Pancreas (tissue), 10 donors: ENCODE measurements at places on chromosomes 1 and 21.

DNA sequence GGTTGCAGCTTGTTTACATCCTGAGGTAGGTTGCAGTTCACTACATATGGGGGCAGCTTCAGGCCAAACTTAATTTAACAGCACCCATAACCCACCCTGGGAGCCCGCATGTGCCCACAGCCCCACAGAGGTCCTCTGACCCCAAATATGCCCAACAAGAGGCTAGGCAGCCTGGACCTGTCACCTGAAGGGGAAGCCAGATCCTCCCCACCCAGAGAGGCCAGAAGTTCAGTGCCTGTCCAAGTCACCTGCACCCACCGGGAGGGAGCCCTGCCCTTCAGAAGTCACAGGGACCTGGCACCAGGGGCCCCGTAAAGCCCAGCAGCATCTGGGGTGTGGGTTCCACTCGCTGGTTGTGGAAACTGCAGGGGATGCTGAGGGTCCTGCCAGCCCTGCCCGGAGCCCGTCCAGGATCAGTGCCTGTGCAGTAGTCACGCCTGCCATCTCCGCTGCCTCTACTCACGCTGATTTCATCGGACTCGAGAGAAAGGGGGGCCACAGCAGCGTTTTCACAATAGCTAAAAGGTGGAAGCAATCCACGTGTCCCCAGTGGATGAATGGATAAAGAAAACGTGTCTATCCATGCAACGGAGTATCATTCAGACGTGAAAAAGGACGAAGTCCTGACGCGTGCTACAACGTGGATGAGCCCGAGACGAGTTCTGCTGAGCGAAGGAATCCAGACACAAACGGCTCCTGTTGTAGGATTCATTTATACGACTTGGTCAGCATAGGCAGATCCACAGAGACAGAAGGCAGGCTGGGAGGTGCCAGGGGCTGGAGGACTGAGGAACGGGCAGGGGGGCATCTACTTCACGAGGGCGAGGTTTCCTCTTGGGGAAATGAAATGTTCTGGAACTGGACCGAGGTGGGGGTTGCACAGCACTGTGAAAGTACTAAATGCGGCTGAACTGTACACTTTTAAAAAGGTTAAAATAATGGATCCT, 33.9 kb upstream of the COL6A2 start:
- DNase-seq, result no peak

- DNase-seq, result no peak
Measured at GRCh38 chr1:168719306-168720111, 9.5 kb downstream of the DPT start.

GRCh38 chr1:174021591-174022079, 522 bp downstream of the RC3H1 start:
- peak; percentile 83 for DNase-seq

GRCh38 chr1:212106286-212106792, 70.8 kb downstream of the DTL start:
- DNase-seq, result no peak

DNA sequence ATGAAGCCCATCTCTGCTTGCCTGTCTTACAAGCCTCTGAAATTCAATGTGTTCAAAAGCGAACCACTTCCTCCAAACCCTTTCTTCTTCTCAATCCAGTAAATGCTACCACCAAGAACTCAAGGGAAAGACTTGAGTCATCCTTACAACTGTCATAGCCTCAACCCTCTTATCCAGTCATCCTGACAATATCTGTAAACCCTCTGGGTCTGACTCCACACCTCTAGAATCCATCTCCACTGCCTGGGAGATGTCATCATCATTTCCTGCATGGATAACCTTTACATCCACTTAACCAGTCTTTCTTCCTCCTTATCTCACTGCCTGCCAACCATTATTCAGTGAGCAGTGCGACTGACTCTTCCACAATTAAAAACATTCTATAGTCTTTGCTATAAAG, 441.1 kb downstream of the SETD4 start:
- DNase-seq, result no peak

DNA sequence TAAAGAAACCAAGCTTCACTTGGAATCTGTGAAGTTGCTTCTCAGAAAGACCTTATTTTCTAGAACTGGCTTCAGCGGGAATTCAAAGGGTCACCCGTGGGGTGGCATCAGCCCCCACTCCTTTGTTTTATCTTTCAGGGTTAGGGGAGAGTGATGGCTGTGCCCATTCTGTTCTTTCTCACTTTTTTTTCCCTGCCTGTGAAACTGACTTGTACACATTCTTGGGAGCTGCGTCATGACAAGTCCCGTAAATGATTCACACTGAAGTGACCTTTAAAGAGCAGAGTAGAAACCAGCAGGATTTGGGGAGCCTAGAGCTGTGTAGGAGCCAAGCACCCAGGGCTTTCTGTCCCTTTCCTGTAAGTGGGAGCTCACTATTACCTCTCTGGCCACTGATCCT, 43.8 kb downstream of the SLC44A3 start:
- DNase-seq, result no peak

DNA sequence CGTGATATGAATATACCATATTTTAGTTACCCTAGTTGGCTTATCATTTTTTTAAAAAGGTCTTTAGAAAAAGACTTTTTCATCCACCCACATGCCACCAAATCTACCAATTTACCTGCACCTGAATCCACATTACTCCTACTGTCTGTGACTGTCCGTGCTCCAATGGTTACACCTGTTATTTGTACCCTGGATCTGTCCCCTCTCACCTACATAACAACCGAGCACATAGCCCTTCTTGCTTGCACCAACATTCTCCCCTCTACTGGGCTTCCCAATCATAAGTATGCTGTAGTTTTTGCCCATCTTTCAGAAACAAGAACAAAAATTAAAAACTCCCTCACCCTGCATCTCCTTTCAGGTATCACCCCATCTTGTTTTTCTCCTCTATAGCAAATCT, 17.6 kb downstream of the SOD1 start:
- no peak for DNase-seq

- DNase-seq, result no peak
Measured at GRCh38 chr1:220880362-220880670, 1.1 kb downstream of the HLX start.

DNA sequence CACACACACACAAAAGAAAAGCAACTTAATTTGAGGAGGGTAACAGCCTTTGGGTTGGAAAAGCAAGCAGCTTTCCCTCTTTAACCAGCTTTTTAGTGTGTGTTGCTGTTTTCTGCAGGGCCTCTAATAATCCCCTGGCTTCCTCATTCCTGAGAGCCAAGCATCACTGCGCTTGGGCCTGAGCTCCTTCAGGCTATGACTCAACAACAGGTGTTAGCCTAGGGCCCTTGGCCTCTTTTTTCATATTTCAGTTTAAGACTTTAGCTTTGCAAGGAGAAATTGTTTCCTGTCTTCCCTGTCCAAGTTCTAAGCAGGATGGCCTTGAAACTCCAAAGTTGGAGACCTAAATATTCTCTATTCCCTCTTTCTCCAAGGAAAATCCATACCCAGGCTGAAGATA, 26.2 kb upstream of the SNX27 start:
- DNase-seq, result no peak

DNA sequence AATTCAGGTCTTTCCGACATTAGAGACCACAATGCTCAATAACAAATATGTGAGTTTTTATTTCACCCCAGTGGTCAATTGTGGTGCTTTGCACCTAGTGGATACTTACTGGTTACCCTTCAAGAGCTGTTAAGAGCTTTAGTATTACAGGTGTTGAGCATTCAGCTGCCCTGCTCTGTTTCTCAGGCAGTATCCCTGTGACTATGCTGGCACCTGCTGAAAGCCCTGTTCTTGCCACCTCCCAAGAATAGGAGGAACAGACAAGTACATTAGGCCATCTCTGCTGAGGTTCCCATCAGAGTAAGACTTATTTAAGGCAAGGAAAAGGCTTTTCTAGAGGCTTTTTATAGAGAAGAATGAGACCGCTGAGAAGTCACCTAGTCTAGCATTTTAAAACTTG, 60.8 kb downstream of the NOS1AP start:
- DNase-seq, result no peak

DNA sequence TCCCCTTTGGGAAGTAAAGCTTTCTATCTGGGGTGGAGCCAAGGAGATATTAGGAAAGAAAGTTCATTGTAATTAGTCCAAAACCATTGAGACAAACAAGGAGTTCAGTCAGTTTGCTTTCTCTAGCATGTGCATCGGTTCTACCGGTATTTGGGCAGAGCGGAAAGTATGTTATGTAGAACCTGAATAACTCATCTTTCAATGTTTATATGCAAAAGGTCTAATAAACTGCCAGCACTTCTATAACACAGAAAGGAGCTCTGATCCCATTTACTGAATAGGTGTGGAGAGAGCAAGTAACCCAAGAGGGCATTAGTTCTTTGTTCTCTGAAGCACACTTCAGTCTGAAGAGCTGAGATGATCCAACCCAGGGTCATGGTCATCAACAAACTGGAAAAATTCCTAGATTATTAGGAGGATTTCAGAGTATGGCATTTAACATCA, 3.5 kb downstream of the TGFB2 start:
- DNase-seq, result no peak

DNA sequence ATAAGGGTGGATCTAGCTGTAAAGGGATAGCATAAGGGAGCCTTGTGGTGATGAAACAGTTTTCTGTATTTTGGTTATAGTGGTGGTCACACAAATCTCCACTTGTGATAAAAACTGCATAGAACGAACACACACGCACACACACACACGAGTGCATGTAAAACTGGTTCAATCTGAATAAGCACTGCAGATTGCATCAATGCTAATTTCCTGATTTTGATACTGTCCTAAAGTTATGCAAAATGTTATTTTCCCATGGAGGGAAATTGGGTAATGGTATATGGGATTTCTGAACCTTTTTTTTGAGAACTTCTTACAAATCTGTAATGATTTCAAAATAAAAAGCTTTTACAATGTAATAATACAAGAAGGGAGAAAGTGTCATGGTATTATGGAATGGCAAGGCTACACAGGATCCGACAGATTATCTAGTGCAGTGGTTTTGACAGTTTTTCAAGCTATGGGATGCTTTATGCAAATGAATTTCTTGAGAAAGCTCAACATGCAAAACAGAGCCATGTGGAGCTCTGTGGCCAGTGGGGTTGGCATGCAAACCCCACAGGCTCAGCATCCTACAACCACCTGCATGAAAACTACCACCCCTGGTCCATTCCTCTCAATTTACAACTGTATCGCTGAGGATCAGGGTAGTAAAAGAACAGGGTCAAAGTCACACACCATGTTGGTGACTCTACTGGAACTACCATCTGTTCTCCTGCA, 18.8 kb downstream of the SLC41A1 start:
- DNase-seq, result no peak

DNA sequence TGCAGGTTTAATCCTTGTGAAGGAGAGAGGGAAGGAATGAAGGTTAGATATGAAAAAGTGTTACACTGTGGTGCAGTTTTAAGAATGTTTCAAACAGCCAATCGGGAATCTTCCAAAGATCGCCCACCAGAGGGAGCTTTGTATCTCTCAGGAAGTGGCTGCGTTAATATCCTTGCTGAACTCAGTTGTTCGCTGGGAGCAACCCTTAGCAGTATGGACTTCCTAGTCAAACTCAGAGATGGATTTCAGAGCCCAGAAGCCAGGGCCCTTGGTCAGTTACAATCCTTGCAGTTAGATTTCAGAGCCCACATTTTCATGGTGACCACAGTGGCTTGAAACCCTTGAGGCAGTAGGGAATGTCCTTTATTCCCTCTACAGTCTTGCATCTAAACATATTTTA, 136.2 kb downstream of the NTNG1 start:
- peak; percentile 9 for DNase-seq

- peak; percentile 100 for DNase-seq
Measured at GRCh38 chr1:16217061-16217785, 4.8 kb upstream of the ARHGEF19 start.

- DNase-seq, result no peak
Measured at GRCh38 chr1:44693900-44694299, 19.4 kb downstream of the ARMH1 start.

DNA sequence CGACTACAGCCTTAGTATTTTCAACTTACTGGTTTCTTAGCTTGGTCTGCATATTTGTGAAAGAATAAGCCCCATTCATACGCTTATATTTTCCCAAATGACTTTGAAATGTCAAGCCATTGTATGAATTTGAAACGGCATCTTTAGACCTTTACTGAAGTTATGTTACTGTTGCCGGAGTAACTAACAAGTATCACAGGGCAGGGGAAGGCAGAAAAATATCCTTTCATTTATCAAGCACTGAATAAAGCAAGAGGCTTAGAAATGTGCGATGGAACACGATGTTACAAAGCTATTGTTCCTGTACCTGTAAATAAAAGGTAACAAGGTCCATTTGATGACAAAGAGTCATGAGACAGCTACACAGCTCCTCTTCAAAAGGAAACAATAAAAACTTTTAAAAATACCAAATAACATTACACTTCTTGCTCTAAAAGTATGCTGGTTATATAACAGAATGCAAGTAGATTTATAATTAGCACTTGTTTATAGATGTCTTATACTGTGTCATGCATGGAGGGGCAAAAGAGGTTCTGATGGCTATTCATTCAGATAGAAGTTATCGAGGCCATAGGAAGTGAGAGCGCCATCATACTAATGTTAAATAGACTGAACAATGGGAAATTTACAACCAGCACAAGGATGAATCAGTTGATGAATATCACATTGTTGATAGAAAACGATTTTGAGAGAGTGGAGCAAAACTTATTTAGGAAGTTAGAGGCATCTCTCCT, 322.6 kb downstream of the RGS7 start:
- no peak for DNase-seq

DNA sequence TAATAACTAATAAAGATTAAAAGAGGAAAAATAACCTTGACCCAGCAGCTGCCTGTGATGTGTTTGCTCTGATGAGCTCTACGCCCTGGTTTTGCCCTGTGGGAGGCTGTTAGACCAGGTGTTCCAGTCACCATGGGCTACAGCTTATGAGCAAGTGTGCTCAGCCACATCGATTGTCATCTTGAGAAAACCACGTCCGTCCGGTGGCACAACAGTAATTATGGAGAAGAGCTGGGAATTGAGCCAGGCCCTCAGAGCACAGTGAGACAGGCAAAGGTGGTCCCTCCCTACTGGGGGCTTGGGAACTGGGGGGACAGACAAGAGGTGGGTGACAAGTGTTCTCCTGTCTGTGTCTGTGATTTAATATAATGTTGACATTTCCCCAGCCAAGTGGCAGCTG, 420.5 kb downstream of the MATN1 start:
- DNase-seq, result no peak

GRCh38 chr1:47201179-47201578, 11.3 kb upstream of the PDZK1IP1 start:
- DNase-seq, result no peak

DNA sequence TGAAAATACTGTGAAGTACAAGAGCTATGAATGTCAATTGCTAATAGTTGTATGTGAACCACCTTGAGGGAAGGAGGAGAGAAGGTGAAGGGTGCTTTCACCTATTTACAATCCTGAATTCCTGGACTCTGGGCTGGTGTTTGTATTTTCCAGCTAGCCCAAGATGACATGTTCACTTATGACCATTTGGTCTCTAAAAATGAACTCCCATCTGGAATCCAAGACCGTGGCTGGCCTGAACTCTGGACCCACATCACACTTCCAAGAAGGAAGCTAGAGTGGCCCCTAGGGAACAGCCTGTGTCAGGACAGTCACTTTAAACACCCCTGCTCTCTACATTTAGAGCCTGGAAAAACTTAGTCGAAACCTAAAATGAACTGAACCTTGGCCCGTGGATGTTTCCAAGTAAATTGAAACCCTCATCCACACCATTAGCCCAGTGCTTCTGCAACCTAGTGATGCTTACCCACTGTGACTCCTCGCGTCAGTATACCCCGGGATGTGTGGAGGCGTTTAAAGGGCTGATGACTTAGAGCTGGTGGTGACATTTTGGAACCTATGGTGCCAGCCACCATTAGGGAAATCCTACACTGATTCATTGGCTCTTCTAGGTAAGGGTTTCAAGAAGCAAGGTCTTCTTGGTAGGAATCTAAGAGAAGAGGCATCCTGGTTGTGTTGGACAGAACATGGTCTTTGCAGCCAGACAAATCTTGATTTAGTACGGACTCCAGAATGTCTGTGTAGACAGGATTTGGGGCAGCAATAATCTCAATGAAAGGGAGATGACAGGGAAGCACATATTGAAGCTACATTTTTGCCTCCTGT, 171.5 kb upstream of the IRF2BP2 start:
- no peak for DNase-seq
